Body of pancreas (tissue), 4 donors: ENCODE measurements at places on chromosomes 3 and 15. TPM values are rescaled to one million over a fixed set of nuclear protein-coding genes. Genes with fewer than 3 reads are reported as not detected.
A peak's percentile ranks its signal among the peaks of the same experiment; 100 is the strongest.

Gene RGMA
- 9.2 TPM for total RNA-seq

Gene TLR9
- not detected for total RNA-seq

Gene PLD1
- total RNA-seq: 96.2 TPM

Gene FEZF2
- total RNA-seq: not detected

Gene GOLGA8N
- 26.7 TPM for total RNA-seq

Gene CXCR6
- total RNA-seq: not detected

- no peak for DNase-seq
These were observed 115.1 kb downstream of the PLCL2 start for GRCh38 chr3:16999871-17000270.

DNA sequence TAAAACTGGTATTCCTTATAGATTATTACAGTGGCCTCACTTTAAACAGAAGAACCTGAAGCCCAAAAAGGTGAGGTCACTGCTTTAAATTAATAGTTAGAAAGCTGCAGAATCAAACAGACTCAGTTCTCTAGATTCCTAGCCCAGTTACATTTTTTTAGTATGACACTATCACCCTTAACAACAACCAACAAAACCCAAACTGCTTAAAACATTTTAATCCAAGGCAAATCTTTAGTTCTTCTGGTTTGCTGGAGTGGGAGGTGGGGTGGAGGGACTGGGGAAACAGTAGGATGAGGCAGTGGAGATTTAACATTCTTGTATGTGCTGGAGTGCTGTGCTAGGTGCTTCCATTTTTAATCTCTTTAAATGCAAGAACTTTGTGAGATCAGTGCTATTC is 631.6 kb upstream of the KCNMB2 start:
- DNase-seq: no peak

DNA sequence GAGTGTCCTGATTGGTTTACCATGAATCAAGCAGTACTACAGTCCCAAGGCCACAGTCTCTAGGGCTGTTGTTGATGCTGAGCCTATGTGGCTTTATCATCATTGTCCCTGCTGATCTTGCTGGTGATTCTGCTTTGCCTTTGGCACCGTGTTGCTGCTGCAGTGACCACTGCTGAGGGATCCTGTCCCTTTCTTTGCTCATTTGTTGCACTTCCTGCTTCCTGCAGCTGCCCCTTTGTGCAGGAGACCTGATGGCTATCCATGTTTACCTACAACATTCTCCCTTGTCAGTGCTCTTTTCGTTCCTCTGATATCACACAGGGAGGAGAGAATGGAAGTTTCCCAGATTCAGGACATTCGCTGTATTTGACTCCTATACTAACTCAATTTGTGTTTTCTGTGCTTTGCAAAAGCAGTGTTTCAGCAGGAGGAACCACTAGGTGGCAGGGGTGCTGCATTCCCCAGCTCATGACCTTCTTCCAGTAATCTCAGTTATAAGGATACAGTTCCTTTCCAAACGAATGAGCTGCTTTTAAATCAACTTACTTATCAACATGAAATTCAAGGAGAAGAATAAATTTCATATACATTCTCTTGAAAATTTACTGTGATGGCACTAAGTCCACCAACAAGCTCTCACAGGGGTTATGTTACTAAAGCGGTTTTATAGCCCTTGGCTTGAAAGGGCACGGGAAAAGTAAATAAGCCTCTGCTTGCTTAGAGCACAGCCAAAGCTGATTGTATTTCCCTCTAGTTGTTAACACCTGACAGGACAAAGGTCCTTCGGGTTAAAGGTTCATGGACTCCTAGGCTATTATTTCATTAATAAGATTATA is 9.7 kb upstream of the THUMPD3 start:
- peak; percentile 69 for DNase-seq

- no peak for DNase-seq
These were observed 64.4 kb downstream of the PHC3 start for GRCh38 chr3:170117134-170117533.

- no peak for DNase-seq
These were observed 236.0 kb downstream of the EDEM1 start for GRCh38 chr3:5423523-5423922.

GRCh38 chr3:45507820-45508317 is 86.7 kb upstream of the LIMD1 start:
- no peak for DNase-seq

GRCh38 chr3:191176038-191176785 is 22.8 kb upstream of the OSTN start:
- DNase-seq: no peak

DNA sequence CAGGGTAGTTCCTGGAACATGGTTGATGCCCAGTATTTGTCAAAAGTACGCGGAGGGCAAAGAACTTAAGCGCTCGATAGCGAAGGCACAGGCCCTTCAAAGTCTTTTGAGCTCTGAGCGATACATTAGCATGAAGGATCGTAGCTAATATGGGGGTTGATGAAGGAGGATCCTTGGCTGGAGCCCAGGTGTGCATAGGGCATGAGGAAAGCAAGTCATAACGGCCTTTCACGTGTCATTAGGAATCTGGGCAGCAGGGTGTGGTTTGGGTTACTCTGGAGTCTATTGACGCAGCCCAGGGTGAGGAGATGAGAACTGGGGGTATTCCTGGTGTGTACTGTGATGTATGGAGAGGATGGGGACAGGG is 31.7 kb downstream of the SPINK8 start:
- DNase-seq: peak; percentile 37

GRCh38 chr15:66711862-66712261 is 9.8 kb downstream of the SMAD6 start:
- DNase-seq: no peak

- DNase-seq: no peak
These were observed 55.3 kb downstream of the ADAMTSL3 start for GRCh38 chr15:83709241-83709640.

- no peak for DNase-seq
These were observed 677.3 kb upstream of the ROBO1 start for GRCh38 chr3:80445053-80445452.

GRCh38 chr3:189936201-189936945 is 184.3 kb downstream of the P3H2 start:
- no peak for DNase-seq

DNA sequence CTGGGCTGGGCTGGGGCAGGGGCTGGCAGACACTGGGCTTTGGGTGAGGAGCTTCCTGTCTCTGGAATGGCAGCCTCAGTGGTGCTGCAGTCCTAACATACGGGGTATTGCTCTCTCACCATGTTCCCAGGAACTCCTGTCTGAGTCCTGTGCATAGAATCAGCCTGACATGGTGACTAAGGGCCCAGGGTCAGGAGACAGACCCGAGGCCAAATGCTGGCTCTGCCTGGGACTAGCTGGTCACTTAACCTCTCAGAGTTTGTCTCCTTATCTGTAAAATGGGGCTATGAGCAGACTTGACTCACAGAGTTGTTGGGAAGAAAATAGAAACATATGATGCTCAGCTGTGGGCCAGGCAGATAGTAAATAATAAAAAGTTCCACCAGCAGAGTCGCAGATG is 28.3 kb downstream of the PRKCD start:
- DNase-seq: no peak

GRCh38 chr15:65217526-65218482 is 6.5 kb upstream of the CILP start:
- DNase-seq: no peak

GRCh38 chr3:184218814-184219213 is 10.6 kb upstream of the VWA5B2 start:
- DNase-seq: no peak

DNA sequence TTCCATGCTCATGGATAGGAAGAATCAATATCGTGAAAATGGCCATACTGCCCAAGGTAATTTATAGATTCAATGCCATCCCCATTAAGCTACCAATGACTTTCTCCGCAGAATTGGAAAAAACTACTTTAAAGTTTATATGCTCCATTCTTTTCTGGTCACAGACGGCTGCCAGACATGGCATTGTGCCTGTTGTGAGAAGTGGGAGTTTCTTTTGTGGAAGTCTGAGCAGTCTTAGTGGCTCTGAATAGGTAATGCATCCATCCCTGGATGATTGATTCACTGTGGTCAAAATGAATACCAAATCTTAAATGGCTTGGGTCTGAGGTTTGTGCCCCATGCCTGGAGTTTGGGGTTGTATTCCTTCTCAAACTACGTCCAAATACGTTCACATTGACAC is 274.5 kb upstream of the AZI2 start:
- DNase-seq: no peak

GRCh38 chr3:29871087-29871486 is 590.2 kb downstream of the RBMS3 start:
- DNase-seq: no peak

DNA sequence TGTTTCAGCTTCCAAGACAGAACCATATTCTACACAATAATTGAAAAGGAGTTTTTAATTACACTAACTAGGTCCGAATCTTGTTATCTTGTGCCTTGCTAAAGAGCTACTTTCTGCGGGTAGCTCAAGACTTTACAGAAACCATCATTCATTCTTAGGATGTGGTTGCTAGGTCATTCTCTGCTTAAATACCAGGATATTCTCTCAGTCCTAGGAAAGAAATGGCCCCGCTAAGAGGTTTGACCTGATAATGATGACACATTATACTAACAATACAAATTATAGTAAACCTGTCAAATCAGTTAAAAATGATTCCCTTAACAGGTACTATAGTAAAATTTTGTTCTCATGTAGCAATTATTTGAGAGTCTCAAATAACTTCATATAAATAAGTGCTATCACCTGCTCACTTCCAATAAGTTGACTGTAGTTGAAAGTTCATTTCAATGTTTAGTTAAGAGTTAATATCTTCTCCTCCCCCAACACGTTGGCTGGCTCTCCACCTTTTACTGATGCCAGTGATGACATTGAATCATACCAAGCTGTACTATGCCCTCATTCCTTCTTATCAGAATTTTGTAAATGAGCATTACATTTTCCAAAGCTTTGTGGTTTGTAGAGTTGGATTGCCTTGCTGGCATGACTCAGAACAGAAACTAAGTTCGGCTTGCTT is 3.6 kb upstream of the C3orf85 start:
- peak; percentile 13 for DNase-seq

GRCh38 chr3:32391643-32392535 is at the start of gene CMTM7:
Gene CMTM7 (plus strand): TSS chr3:32391853. CDS start chr3:32391907, 54 bp downstream.
- DNase-seq: peak; percentile 74

- no peak for DNase-seq
These were observed 983.1 kb downstream of the FHIT start for GRCh38 chr3:60268123-60268522.

GRCh38 chr3:33417066-33417673 is 23.0 kb downstream of the UBP1 start:
- no peak for DNase-seq
